H9 (cell line): ENCODE measurements at places on chromosomes 2 and 18. TPM values are rescaled to one million over a fixed set of nuclear protein-coding genes. Genes with fewer than 3 reads are reported as not detected.

APOB gene
- total RNA-seq: 0.26 TPM in 2 replicates

ATG9A gene
- total RNA-seq: 46.4 and 52.2 TPM in 2 replicates

CD8B gene
- total RNA-seq: 0.24 TPM in 1 of 2 replicates, not detected in the other

EFHD1 gene
- 2.7 and 2.8 TPM in 2 replicates for total RNA-seq

FSIP2 gene
- total RNA-seq: 1.8 and 2.4 TPM in 2 replicates

PJVK gene
- total RNA-seq: 4.0 and 4.7 TPM in 2 replicates

ACSL3 gene
- 60.9 and 62.7 TPM in 2 replicates for total RNA-seq

DNA sequence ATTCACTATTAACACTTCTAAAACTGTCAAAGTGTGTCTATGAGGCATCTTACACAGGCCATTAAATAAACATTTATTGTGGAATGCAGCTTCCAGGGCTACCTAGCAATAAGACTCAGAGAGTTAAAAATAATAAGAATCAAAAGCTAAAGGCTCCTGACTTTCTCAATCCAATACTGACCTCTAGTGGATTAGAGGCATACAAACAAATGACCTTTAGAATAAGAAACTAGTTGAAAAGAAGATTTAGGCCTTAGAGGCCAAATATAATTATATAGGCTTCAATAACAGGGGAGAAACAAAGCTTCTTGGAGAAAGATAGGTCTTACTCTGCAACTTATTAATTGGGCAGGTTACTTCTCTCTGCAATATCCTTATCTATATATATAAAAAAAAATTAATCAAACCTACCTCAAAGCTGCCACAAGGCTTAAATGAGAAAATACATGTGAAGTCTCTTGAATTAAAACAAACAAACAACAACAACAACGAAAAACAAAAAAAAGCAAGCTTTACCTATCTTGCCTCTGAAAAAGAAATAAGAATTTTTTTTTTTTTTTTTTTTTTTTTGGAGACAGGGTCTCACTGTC, 246.1 kb downstream of the EXOC6B start:
- no peaks in the 10 kb centered on the region; the same call in 1 of the 2 replicates for H3K4me1 ChIP-seq
- H3K27ac ChIP-seq: no peak overlapping the region
- H3K27me3 ChIP-seq: no peaks in the 10 kb centered on the region
- no peak for DNase-seq
- H3K36me3 ChIP-seq: no peaks in the 10 kb centered on the region

- no peaks in the 10 kb centered on the region for H3K36me3 ChIP-seq
- H3K4me3 ChIP-seq: no peak overlapping the region
- no peaks in the 10 kb centered on the region for H3K4me1 ChIP-seq
- no peak for DNase-seq
Measured at GRCh38 chr2:129276978-129277584, 702.4 kb upstream of the RAB6C start.

DNA sequence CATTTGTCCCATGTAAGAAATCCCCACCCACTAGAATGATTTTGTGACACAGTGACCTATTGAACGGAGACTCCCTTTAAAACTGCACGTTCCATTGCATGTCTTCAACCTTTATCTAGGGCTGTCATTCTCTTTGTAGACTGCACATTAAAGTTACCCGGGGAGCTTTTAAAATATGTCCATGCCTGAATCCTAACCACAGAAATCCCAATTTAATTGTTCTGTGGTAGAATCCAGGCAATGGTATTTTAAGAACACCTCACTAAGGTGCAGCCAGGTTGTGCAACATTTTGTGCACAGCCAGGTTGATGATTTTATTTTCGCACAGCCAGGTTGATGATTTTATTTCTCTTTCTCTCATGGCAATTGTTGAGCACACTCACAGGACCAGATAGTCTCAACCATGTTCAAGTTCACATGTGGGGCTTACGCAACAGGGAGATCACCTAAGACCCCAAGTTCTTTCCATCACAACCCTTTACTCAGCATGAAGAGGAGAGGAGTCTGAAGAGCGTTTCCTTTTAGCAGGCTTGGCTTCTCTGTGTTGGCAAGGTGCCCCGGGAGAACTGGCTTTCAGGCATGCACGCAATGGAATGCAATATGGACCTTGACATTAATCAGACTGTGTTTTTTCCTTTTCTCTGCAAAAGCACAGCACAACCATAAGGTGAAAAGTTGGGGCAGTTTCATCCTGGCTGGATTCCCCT, 467.3 kb upstream of the ETAA1 start:
- DNase-seq: no peak
- H3K27me3 ChIP-seq: no peaks in the 10 kb centered on the region
- no peaks in the 10 kb centered on the region for H3K36me3 ChIP-seq
- H3K4me3 ChIP-seq: no peak overlapping the region
- H3K4me1 ChIP-seq: no peaks in the 10 kb centered on the region
- H3K27ac ChIP-seq: no peak overlapping the region

DNA sequence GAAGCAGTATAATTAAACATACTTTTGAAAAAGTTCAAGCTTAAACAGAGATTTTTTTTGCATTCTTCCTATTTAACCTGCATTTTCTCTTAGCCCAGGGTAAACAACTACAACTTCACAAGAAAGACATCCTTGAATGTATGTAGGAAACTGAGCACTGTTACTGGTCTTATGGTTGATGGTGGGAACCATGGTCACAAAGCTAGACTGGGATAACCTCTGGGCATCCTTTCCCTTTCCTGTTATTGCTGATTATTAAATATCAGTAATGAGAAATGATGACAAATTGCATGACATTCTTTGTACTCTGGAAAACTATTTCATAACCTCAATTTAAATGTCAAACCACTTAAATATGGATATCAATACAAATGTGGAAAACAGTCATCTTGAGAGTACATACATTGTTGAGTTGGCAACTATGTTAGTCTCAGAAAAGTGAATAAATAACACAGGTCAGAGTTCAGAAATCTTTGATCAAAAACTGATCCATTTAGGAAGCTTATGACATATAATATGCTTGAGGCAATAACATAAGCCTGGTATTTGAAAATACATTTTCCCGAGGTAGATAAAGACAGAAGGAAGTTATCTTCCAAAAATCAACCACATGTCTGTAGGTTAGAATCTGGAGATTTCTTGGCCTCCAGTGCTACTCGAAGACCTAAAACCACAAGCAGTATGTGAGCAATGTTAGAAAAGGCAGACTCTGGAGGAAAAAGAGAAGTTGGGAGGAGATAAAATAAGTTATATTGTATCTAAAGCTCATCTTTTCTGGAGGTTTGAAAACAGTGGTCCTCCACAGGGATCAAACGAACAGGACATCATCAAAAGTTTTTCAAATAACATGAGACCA, 65.2 kb upstream of the ST8SIA5 start:
- no peak for DNase-seq
- no peak overlapping the region for H3K27ac ChIP-seq
- no peak overlapping the region for H3K4me3 ChIP-seq
- peaks cover 10% of the 10 kb centered on the region; the same call in 1 of the 2 replicates for H3K36me3 ChIP-seq
- H3K4me1 ChIP-seq: no peaks in the 10 kb centered on the region

DNA sequence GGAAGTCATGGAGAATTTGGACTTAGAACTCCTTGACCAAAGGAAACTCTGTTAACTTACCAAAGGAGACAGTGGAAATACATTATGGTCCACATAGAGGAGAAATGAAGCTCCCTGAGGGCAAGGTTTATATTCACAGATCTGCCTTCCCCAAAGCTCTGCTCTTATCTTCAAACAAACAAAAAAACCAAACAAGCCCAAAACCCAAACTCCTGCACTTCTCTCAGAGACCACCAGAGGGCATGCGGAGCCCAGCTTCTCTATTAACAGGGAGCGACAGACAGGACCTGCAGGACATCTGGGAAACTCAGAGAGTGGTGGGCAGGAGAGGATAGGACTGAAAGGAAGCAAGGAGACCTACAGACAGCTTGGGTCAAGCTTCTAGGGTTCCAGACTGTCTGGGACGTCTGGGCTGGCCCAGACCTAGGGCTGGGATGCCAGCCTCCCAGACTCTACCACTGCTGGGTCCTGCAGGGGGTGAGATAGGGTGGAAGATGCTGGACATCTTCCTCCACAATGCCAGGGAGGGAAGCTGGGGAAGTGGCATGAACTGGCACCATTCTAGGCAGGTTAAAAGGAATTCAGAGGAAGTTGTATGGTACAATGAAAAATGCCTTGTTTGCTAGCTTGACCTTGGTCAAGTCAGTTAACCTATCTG, 4.0 kb upstream of the WNT10A start:
- H3K27me3 ChIP-seq: peaks cover 93% of the 10 kb centered on the region
- no peak overlapping the region for H3K4me3 ChIP-seq
- no peak overlapping the region for H3K27ac ChIP-seq
- peak; percentile 81 for DNase-seq
- H3K4me1 ChIP-seq: no peaks in the 10 kb centered on the region

DNA sequence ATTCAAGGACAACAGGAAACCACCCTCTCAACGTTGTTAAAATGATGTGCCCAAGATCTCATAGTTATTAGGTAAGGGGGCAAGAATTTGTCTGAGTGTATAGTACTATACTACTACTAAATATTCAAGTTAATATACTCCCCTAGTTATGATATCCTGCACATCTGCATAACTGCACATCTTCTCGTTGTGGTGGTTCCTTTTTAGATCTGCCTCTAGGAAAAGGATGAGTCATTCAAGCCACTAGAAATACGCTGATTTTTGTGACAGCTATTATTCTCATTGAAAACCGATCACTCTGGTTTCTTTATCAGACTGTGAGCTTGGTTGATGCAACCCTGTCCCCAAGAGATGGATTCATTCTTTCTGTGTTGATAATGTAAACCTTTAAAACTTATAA, 1067.0 kb upstream of the FANCL start:
- H3K36me3 ChIP-seq: no peaks in the 10 kb centered on the region
- no peaks in the 10 kb centered on the region for H3K27me3 ChIP-seq
- no peak for DNase-seq
- no peak overlapping the region for H3K27ac ChIP-seq
- no peaks in the 10 kb centered on the region for H3K4me1 ChIP-seq

DNA sequence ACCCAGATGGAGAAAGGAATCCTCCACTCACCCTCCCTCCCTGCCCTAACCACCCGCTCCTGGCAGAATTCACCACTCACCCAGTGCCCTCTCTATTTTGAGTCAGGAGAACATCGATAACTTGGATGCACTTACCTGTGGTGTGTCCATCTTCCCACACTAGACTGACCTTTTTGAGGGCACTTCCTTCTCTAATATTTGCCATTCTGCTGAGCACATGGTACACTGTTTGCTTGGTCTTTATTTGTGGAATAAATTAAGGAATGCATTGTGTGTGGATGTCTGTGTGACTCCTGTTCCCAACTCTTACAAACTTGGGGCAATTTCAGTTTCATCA, 133.7 kb downstream of the ACKR3 start:
- H3K4me1 ChIP-seq: no peaks in the 10 kb centered on the region
- no peak for DNase-seq
- no peak overlapping the region for H3K27ac ChIP-seq
- H3K36me3 ChIP-seq: no peaks in the 10 kb centered on the region
- no peak overlapping the region for H3K4me3 ChIP-seq
- no peaks in the 10 kb centered on the region for H3K27me3 ChIP-seq

DNA sequence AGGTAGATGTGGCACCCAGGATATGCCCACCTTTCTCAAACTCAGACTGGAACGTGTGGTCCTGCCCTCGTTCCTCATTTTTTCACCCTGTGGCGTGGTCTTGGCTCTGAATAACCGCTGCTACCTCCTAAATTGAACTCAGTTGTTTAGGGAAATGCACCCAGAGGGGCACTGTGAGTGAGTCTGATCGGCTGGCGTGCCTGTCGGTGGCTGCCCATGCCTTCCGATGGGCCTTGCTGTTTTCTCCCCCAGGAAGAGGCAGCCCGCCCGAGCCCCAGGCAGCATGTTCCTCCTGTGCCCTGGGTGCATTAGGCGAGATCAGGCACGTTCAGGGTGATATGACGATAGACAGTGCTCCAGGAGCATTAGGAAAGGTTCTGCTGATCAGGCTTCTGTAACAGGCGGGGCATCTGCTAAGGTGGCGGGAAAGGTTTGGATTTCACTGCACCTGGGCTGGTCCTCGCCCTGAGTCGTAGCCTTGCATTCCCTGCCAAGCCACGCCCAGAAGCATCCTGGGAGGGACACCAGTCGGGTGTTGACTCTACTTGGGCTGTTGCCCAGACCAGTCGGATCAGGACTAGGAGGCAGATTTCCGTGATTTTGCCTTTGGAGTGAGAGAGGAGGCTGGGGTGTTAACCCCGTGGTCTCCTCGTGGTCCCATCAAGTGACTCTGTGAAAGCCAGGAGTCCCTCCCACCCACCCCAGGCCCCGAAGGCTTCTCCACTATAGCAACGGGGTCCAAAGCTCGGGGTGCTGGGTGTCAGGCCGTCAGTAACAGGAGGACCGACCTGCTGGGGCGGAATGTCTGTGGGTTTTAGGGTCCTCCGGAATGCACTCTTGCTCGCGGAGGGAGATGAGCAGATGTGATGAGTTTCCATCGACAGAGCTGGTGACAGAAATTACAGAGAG, 75.1 kb downstream of the SH3BP4 start:
- H3K4me1 ChIP-seq: peaks cover 4% of the 10 kb centered on the region; the same call in 1 of the 2 replicates
- H3K4me3 ChIP-seq: no peak overlapping the region
- no peak for DNase-seq
- H3K27me3 ChIP-seq: no peaks in the 10 kb centered on the region
- no peak overlapping the region for H3K27ac ChIP-seq

DNA sequence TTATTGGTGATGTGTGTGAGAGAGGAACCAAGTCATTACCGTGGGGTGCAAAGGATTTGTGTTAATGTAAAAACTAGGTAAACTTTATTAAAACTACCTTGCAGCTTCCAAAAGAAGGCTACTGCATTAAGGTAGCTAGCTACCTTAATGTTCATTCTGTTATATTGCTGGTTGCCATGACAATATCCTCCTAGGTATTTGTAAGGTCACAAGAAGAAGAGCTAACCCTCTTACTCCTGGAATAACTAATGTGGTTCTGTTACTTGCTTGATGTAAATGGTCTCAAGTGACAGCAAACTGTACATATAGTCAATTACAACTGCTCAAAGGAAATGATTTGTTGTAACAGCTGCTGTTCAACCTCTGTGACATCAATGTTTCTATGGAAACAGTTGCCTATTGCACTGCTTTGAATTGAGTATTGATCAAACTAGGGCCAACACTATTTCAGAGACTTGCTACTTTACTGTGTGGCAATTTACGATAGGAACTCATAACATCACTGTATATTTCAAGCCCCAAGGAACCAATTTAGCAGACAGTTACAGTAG, 319.8 kb upstream of the HNRNPA3 start:
- no peak overlapping the region for H3K27ac ChIP-seq
- no peak for DNase-seq
- H3K36me3 ChIP-seq: no peaks in the 10 kb centered on the region
- no peak overlapping the region for H3K4me3 ChIP-seq
- no peaks in the 10 kb centered on the region for H3K4me1 ChIP-seq
- H3K27me3 ChIP-seq: no peaks in the 10 kb centered on the region

DNA sequence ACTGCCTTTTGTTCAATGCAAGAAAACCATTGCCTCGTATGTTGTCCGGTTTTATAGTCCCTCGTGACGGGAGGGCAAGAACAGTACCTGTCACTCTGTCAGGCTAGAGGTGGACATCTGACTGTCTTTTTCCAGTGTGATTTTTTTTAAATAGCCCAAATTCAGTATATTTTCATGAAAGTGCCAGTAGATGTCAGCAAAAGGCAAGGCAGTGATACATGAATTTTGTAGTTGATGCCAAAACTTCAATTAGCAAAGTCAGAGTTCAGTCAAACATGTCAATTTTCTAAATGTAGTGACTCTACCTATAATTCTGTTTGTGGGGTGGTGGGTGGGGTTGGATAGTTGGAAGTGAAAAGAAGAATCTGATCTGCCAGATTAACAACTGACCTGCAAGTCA, 296.0 kb upstream of the MC4R start:
- no peak for DNase-seq
- H3K27ac ChIP-seq: no peak overlapping the region
- H3K36me3 ChIP-seq: no peaks in the 10 kb centered on the region
- no peak overlapping the region for H3K4me3 ChIP-seq
